ENCODE measurements at places on chromosomes 16 and 17. TPM values are rescaled to one million over a fixed set of nuclear protein-coding genes. Genes with fewer than 3 reads are reported as not detected.

GRCh38 chr17:56679115-56679776, 85.7 kb downstream of the NOG start:
- no peak for DNase-seq

The ZNF286A gene
- total RNA-seq, result 35.0 TPM

The TBC1D3C gene
- not detected for total RNA-seq

The UBTF gene
- total RNA-seq, result 62.9 TPM

The C16orf46 gene
- total RNA-seq, result 0.36 TPM

DNA sequence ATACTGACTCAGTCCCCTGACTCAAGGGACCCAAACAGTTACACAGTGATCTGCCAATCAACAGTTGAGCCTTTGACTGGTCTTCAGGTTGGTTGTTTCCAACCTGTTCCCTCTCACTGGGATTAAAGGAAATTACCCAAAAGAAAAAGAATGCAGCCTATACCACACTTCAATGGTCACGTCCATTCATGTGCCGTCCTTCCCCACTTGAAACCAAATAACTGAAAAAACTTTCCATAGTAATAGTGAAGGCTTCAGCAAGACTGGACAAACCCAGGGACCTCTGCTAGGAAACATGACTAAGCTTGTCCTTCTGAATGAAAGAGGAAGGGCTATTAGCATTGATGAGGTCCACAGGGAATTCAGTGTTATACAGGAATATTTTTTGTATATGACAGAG, 30.6 kb downstream of the MRPS23 start:
- no peak for DNase-seq

DNA sequence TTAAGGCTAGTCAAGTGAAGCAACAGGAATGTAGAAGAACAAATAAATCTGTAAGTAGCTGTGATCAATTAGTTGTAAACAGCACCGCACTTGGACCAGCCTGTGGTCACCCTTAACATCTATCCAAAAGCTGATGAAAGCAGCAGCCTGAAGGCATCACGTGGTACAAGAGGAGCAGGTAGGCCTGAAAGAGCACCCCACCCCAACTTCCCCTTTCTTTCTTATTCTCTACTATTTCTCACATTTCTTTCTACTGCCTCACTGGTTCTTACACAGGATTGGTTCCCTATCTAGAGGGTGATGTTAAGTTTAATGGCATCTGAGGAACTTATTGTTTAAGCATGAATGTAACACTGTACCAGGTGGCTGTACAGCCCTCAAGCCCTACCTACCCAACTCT, 42.6 kb upstream of the CLEC18B start:
- no peak for DNase-seq

DNA sequence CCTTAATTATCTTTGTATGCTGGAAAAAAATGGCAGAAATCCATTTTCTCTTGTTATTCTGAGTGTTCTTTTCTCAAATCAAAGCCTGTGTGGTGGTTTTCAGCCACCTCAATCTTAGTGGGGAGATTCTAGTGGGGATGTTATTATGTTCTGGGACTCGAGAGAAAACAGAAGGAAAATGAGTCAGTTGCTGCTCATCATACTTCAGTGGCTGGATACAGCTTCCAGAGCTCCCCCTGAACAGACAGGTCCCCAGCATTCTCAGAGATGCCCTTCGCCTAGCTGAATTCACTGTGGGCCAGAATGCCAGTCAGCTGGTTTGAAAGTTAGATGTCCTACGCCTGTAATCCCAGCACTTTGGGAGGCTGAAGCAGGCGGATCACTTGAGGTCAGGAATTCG, 8.5 kb downstream of the ST6GALNAC1 start:
- no peak for DNase-seq

DNA sequence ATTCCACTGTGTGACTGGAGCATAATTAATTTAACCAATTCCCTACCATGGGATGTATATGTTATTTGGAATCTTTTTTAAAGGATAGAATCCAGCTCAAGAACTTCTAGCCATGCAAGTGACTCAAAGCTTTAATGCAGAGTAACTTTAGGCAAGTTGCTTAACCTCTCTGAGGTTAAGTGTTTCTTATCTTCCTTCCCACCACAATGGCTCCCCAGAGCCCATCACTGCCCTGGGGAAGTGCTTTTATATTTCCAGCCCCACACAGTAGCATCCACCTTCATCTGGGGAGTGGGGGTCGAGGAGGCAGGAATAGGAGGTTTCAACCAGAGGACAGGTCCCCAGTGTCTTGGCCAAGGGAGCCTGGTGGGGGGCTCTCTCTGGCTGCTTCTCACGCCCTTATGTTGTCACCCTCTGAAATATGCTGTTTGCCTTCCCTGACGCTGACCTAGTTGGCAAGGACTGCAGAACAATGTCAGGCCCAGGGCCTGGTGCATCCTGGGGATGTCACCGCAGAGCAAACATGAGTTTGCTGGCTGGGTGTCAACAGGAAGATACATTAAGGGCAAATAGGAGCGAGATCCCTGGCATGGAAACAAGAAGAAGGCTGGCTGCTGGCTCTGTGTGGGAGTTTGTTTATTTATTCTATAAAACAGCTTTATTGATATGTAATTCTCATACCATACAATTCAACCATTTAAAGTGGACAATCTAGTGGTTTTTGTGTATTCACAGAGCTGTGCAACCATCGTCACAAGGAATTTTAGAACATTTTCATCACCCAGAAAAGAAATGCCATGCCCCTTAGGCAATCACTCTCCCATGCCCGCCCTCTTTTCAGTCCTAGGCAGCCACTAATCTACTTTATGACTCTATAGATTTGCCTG, 46.6 kb upstream of the WSB1 start:
- DNase-seq, result no peak

- peak; percentile 39 for DNase-seq
Measured at GRCh38 chr17:40313668-40314583, 4.9 kb downstream of the RARA start.

The KRTAP4-9 gene
- not detected for total RNA-seq

The MYADML2 gene
- not detected for total RNA-seq

GRCh38 chr17:19290066-19290705, 53.0 kb downstream of the EPN2 start:
- no peak for DNase-seq

The TBC1D3G gene
- not detected for total RNA-seq

DNA sequence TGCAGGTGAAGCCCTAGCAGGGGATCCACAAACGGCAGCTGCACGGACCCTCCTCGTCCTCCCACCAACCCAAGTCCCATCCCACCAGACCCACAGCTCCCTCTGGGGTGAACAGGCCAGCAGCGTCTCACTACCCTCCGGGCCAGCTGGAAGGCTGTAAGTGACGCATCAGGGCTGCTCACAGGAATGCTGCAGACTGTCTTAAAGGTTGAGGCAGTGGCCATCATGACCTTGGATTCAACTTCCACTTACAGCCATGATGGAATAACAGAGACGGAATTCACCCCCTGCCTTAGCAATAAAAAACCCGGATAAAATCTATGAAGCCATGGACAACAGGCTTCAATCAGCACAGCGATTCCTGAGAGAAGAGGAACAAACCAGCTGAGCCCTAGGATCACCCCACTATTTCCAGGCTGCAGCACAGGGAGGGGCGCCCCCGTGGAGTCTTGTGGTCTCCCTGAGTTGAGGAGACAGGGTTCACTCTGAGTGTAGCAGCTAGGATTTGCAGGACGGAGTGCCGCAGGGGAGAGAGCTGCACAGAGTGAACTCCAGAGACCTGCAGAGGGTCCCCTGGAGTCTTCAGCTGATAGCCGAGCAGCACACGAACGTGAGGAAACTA, 10.5 kb downstream of the FAM83G start:
- DNase-seq, result no peak

- no peak for DNase-seq
Measured at GRCh38 chr17:77205396-77206125, 64.8 kb downstream of the SEC14L1 start.

The ZNF597 gene
- 2.5 TPM for total RNA-seq

DNA sequence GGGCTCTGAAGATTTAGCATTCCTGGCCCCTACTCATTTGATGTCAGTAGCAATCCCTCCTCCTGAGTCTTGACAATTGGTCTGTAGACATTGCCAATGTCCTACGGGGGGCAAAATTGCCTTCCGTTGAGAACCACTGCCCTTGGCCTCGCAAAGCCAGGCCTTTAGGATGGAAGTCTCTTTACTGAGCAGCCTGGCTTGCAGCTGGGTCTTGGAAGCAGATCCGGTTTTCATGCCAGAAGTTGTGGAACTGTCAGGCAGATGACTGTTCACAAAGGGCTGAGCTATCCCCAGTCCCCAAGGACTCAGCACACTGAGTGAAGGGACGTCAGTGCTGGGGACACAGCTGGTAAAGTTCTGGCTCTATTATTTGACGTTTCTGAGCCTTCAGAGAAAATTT, 83.2 kb downstream of the WSCD1 start:
- no peak for DNase-seq

DNA sequence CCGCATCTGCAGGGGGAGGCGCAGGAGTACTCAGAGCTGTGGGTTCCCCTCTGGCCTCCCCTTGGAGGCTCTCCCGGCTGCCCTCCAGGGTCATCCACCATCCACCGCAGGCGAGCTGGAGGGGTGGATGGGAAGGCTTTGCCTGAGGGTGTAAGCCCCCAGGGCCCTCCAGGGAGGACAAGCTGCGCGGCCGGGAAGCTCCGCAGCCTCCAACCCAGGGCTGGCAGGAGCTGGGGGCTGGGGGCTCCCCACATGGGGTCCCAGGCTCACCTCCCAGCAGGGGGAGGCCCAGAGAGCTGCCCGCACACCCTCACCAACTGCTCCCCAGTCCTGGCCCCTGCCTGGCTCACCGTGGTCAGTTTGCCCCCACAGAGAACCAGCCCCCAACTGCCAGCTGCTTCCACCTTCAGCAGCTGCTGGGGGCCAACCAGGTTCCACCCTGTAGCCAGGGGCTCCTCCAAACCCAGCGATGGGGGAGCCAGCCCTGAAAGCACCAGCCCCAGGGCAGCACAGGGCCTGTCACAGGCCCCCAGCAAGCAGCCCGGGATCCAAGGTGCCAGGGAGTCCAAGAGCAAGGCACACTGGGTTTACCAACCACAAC, 19.8 kb upstream of the CHMP6 start:
- peak; percentile 86 for DNase-seq

- DNase-seq, result no peak
Measured at GRCh38 chr17:80834893-80835275, 156.8 kb upstream of the CHMP6 start.

DNA sequence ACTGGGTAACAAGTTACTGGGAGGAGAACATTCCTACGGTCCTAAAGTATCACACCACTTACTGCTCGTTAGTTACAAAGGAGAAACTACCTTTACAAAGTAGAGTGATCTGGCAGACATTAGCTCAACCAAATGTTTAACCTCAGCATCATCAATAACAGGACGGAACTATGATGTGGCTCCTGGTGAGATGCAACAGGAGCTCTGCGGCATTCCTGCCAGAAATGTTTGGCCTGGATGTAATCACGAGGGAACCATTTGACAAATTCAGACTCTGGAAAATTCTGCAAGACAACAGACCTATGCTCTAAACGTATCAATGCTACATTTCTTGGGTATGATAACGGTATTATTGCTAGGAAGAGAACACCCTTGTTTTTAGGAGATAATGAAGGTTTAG, 80.4 kb downstream of the MRM3 start:
- no peak for DNase-seq

The RNF222 gene
- total RNA-seq, result not detected

DNA sequence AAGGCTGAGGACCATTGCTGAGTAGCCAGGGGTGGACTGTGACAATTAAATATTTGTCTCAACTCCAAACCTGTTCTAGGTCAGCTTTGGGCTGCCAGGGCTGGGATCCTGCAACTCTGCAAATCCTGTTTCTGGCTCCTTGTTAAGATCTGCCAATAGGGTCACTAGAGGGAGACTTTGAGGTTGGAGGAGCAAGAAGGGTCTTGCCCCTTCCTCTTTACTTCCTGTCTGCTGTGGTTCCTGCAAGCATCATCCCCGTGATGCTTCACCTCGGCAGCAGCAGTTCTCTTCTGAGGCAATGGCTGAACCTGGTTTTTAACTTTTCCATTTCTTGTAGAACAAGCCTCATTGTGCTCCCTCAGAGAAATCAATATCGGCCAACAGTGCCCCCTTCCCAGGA, 124.6 kb downstream of the IRX5 start:
- DNase-seq, result no peak

DNA sequence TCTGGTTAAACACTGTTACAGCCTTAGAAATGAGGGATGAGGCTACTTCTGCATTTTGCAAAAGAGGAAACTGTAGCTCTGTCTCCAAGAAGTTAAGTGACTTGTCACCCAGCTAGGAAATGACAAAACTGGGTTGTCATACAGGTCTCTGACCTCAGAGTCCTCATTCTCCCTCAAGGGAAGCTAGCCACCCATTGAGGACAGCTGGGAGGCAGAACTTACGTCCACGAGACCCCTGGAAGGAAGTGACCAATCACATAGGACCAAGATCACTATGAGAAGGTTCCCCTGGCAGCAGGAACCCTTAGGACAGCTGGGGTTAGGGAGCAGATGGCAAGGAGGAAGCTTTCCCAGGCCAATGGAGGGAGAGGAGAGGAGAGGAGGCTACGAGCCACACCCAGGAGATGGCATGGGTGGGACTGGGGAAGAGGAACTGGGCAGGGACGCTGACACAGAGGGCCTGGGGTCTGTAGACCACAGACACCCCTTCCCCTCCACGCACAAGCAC, 11.2 kb downstream of the METTL22 start:
- DNase-seq, result no peak

GRCh38 chr17:76584427-76585032, 1.1 kb downstream of the ST6GALNAC2 start:
- no peak for DNase-seq

The NOS2 gene
- total RNA-seq, result not detected

- DNase-seq, result no peak
Measured at GRCh38 chr17:82384730-82385481, 13.3 kb downstream of the UTS2R start.

DNA sequence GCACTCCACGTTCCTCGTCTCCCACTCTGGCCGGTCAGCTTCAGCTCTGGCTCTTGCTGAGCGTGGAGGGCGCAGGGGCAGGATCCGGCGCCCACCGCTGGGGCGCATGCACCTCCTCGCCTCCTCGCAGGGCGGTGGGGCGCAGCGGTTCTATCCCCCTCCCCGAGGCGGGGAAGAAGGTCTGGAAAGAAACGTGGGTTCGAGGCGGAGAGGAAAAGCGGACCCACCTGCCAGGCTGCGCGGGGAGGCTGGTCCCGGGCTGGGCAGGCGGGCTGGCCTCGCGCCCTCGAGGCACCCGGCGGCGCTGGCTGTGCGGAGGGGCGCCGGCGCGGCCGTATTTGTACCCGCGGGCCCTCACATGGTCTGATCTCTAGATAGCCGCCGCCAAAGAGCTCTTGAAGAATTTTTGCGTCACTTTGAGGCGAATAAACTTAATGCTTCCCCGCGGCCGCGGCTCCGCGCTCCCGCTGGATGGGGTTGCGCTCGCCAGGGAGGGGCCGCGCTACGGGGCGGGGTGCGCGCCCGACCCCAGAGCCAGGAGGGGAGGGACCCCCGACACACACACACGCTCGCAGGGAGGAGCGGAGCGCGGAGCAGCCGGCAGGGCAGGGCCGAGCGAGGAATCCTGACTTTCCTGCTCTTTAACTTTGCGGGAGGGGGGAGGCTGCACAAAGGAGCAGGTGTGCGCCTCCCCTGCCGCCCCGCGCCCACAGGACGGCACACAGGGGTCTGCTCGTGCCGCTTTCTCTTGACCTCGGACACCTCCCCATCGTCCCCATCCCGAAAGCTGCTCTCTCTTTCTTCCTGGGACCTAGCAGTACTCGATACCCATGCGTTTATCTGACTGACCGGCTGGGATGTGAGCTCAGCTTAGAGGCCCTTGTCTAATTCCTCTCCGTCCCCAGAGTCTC, at the start of gene SLC6A4:
TSS of gene SLC6A4 (minus strand) at position 312 of the 911 bp plus-strand sequence. CDS start 13,739 bp downstream, outside the sequence.
- DNase-seq, result no peak

The SYNGR3 gene
- 0.74 TPM for total RNA-seq

The SLC6A2 gene
- not detected for total RNA-seq

The C17orf78 gene
- total RNA-seq, result not detected

- DNase-seq, result no peak
Measured at GRCh38 chr16:78993346-78993745, 607.2 kb downstream of the MAF start.

- DNase-seq, result no peak
Measured at GRCh38 chr17:7034955-7035590, 742 bp upstream of the SLC16A13 start.

All from chondrocyte (in vitro differentiated cells).